ENCODE measurements at places on chromosomes 16 and 17.

DNA sequence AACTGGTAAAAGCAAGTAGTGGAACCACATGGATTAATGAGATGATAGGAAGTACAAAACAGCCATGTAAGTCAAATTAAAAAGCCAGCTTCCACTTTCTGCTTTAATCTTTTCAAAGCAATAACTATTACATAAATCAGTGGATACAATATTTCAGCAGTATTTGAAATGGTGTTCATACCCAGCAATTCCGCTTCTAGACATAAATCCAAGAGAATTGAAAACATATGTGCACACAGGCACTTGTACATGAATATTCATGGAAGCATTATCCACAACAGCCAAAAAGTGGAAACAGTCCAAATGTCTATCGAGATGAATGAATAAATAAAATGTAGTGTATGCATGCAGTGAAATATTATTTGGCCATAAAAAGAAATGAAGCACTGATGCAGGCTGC, 27.4 kb downstream of the SLFN12L start:
- no peak for DNase-seq

- no peak for DNase-seq
Observed at GRCh38 chr17:65542610-65543009, 18.8 kb downstream of the AXIN2 start.

DNA sequence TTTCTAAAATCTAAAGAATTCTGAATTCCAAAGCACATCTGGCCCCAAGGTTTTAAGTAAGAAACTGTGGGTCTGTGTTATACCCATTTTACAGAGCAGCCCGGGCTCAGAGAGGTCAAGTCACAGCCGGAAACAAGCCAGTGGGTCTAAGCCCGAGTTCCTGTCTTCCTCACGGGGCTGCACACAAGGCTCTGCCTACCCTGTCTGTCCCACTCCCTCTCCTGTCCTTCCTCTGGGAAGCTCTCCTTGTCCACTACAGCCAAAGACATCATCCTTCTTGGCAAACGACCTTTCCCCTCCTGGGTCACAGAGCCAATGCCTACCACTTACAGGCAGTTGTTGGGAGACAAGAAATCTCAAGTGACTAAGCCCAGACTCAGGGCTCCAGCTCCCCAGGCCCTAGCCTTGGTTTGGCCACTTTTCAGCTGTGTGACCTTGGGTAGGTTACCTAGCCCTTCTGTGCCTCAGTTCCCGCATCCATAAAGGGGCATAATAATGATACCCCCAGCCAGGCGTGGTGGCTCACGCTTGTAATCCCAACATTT, 55.6 kb upstream of the MAP3K14 start:
- no peak for DNase-seq

- peak; percentile 30 for DNase-seq
Observed at GRCh38 chr17:62800585-62800984, 7.5 kb downstream of the MARCHF10 start.

- DNase-seq = peak; percentile 41
Observed at GRCh38 chr17:10197721-10198508, 491 bp downstream of the GAS7 start.

- no peak for DNase-seq
Observed at GRCh38 chr16:54022362-54022761, 264.2 kb downstream of the IRX3 start.

DNA sequence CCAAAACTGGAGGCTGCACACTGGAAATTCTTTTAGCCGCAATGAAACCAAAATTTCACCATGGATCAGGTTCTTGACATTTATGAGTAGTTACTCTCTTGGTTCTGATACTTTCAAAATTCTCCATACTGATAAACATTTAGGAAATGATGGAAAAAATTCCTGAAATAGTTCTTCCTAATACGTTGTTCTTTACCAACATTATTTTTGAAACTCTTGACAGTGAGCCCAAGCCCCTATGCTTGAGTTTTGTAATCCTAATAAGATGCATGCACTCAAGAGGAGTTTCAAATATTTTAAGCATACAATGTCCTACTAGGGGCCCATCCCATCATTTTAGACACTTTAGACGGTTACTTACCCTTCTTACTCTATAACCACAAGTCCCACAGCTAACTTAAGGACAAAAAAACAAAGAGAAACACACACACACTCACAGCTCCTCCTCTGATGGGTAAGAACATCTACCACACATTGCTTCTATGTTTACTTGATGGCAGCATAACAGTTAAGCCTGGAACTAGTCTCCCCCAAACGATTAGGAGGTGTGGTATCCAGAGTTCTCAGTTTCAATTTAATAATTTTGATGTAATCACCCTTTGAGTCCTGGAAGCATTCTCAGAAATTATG, 3.7 kb downstream of the VEZF1 start:
- DNase-seq = no peak

- DNase-seq = no peak
Observed at GRCh38 chr17:37048811-37049210, 100.1 kb downstream of the AATF start.

DNA sequence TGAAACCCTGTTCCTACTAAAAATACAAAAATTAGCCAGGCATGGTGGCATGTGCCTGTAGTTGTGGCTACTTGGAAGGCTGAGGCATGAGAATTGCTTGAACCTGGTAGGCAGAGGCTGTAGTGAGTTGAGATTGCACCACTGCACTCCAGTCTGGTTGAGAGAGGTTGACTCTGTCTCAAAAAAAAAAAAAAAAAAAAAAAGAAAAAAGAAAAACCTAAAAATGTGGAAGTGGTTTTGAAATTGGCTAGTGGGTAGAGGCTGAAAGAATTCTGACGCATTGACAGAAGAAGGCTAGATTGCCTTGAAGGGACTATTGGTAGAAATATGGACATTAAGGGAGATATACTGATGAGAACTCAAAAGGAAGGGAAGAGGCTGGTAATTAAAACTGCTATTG, 33.6 kb upstream of the CPPED1 start:
- no peak for DNase-seq

DNA sequence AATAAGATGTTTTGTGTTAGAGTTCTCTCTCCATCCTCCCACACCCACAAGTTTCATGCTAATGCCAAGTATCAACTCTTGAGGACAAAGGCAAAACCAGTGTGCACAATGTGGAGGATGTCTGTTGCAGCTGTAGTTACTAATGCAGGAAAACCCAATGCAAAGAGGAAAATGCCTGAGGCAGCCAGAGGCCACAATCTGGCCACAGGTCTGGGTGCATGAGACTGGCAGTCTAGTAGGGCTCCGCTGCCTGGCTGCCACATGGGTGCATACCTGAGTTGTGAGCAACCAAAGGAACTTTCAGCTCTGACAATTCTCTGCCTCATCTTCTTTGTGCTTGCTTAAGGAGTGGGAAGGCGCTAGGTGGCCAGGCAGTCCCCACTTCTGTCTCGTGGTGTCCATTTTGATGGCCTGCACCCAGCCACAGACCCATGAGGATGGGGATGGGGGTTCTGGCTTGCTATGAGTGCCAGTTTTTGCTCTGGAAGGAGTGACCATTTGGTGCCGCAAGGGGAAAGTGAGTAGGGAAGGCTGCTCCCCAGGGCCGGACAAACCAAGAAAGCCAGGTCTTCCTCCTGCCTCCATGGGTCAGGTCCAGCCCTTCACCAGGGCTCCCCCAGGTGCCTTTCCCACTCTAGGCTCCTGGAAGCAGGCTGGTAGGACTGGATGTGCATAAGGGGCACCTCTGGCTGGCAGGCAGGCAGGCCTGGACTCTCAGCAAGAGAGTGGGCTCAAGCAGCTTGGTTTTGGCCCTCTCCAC, 4.2 kb upstream of the GFOD2 start:
- DNase-seq = no peak

DNA sequence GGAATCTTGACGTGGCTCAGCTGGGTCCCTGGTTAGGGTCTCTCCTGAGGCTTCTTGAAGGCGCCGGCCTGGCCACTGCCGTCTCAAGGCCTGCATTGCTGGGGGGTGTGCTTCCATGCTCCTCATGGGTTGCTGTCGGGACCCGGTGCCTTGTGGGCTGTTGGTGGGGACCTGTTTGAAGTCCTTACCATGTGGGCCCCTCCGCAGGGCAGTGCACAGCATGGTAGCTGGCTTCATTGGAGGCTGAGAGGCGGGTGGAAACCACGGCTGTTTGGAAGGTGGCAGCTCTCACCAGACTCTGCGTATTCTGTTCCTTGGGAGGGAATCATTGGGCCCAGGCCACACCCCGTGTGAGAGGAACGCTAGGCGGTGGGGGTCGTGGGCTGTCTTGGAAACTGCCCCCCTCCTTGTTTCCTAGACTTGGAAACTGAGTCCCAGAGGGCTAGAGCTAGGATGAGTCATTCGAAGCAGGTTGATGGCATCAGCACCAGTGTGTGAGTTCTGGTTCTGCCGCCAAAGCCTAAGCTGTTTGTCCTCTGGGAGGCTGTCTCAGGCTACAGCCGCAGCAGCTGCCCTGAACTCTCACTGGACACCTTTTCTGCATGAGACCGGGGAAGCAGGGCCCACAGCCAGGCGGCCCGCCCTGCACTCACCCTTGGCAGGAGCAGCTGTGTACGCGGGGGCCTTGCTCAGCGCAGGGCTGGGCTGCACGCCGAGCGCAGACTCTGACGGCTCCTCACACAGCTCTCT, 35.2 kb downstream of the ZNF750 start:
- peak; percentile 94 for DNase-seq

DNA sequence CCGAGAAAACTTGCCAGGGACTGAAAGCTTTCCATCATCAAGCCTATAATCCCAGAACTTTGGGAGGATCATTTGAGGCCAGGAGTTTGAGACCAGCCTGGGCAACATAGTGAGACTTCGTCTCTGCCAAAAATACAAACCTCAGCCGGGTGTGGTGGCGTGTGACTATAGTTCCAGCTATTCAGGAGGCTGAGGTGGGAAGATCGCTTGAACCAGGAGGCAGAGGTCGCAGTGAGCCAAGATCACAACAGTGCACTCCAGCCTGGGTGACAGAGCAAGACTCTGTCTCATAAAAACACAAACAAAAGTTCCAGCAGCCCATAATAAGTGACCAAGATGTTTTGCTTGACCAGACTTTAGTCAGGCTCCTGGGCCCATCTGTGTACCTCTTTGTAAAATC, 1.9 kb downstream of the MEAK7 start:
- DNase-seq = no peak

GRCh38 chr17:49051269-49051668, 54.1 kb downstream of the IGF2BP1 start:
- no peak for DNase-seq

GRCh38 chr16:13136901-13137300, 235.5 kb downstream of the SHISA9 start:
- DNase-seq = no peak

- no peak for DNase-seq
Observed at GRCh38 chr16:60204181-60204580, 1470.1 kb upstream of the GOT2 start.

DNA sequence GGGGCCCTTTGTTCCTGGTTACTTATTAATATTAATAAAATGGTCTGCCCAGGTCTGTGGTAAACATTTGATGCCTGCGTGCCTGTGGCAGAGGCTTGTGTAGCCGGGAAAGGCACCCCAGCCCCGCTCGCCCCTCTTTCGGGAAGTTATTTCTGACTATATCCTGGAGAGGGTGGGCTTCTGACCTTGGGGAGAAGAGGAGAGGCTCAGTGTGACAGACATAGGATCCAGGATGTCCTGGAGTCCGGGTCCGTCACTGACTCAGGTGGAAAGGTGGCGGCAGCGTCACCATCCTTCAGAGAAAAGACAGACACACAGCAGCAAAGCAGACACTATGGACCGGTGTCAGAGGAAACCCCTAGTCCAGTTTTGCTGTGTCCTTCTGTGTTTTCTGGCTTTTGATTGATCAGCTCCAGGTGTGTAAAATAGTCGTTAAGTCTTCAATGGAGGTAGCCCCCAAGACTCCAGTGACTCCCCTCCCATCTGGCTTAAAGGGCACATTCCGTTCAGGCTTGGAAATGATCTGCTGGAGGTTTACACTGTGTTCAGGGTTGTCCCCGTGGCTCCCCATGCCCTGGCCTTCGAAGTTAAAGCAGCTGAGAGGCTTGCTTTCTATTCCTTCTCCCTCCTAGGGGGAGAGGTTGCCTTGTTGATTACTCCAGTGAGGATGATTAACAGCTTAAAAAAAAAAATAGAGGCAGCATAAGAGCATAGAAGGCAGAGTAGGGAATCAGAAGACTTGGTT, 81.6 kb downstream of the CCDC182 start:
- DNase-seq = no peak

DNA sequence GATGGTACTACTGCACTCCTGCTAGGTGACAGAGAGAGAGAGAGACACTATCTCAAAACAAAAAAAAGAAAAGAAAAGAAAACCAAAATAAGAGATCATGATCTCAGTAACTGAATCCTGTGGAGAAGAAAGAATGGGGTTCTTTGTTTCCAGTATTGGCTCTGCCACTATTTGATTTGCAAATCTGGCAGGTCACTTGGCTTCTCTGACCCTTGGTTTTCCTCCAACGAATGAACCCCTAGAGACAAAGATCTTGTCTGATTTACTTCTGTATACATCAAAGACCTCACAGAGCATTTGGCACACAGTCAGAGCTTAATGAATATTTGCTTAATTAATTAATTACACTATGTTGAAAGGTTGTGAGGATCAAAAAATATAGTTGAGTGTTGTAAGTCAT, 47.9 kb upstream of the NLK start:
- no peak for DNase-seq
